Psoas muscle (tissue), 8 donors: ENCODE measurements at places on chromosomes 6 and 20.

DNA sequence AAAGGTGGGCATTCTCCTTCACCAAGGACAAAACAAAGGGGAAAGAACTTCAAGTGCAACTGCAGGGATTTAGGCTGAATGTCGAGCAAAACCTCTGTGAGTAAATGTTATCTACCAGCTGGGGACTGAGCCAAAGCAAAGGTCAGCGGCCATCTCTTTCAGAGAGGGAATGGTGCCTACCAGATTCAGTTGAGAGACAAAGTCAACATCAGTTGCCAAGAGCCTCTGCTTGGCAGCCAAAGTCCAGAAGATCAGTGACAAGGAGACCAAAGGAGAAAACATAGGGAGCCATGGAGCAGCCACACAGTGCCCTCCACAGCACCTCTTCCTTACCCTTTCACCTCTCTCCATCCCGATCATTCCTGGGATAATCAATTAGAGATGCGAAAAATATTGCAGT is 472.5 kb downstream of the KIF16B start:
- no peak for DNase-seq

DNA sequence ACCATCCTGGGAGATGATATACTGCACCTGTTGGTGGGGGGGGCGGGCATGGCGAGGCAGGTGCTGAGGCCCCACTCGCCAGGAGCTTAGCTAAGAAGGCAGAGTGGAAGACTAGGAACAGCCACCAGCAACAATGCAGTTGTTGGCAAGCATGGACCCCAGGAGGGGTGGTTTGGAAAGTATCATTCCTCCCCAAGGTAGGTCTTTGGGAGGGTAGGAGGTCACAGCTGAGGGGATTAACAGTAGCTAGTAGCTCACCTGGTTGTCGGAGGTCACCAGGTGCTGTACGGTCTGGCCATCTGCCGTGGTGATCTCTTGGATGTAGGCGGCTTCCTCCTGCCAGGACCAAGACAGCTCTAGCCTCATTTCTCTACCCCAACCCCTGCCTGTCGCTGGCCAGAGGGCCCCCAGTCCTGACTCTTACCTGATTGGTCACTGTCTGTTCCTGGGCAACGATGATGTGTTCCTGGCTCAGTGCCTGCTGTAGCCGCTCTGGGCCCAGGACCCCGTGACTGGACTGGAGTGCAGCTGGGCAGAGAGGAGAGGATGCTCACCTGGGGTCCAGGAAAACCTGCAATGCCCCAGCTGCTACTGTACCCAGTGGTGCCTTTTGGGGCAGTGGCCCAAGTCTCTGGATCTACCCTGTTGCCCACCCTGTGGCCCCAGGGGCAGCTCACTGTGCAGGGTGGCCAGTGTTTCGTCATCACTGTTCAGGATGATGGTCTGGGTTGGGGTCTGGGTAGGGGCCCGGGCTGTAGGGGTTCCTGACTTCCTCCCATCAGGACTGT is 15.3 kb downstream of the PCIF1 start:
- no peak for DNase-seq

DNA sequence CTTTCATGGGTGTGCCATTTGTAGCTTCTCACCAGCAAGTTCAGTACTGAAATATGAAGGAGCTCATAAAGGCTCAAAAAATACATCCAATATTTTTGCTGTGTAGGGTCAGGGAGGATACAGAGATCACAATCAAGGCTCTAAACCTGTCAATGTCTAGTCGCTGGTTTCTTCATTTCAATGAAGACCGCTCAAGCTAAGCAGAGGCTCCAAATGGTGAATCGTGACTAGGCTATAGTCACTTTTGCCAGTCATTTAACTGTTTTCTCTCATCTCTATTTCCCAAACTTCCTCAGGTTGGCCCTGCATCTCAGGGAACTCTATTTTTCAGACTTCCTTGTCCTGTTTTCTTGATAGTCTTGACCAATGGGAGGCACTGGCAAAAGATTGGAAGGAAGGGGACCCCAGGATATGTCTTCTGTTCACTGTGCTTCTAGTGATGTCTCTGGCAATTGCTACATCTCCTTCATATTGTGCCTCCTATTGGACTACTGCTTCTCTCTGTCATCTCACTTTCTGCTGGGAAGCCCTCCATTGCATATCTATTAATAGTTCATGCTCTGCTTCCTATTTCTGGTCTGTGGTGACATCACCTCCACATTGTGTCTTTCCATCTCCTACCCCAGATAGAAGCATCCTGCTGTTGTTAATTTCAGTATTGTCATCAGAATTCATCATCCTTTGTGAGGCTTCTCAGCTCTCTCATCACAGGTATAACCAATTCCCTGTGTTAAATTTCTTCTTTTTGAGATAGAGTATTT is 87.7 kb upstream of the FAM184A start:
- no peak for DNase-seq

DNA sequence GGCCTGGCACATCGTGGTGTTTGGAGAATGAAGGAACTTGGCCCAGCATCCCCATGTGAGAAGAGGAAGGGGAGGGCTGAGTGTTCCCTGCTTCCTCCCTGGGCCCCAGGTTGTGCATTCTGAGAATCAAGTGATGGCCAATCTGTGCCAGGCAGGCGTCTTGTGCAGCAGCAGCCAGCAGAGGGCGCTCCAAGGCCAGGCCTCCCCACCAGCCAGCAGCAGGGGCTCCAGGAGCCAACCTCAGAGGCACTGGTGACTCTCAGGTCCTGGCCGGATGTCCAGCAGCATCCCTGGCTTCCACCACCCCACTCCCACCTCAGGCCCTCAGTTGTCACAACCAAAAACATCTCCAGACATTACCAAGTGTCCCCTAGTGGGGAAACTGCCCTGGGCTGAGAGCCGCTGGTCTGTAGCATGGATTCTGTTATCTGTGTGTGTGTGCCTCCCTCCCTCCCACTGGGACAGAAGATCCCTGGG is 192.0 kb downstream of the PREX1 start:
- DNase-seq: peak; percentile 43

DNA sequence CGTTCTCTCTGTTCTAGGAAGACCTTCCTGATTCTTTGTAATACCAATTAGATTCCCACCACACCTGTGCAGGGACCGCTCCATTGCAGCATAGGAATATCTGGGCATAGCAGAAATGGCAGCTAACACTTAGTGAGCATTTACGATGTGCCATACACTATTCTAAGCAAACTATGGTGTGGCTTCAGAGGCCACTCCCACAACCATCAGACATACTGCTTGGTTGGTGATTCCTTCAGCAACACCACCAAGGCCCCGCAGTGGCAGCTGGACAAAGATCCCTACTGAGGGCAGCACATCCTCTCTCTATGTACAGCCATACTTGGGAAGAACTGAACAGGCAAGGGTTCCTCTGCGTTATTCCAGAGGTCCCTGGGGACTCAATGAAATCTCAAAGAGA is 6.2 kb downstream of the KCNK5 start:
- no peak for DNase-seq

DNA sequence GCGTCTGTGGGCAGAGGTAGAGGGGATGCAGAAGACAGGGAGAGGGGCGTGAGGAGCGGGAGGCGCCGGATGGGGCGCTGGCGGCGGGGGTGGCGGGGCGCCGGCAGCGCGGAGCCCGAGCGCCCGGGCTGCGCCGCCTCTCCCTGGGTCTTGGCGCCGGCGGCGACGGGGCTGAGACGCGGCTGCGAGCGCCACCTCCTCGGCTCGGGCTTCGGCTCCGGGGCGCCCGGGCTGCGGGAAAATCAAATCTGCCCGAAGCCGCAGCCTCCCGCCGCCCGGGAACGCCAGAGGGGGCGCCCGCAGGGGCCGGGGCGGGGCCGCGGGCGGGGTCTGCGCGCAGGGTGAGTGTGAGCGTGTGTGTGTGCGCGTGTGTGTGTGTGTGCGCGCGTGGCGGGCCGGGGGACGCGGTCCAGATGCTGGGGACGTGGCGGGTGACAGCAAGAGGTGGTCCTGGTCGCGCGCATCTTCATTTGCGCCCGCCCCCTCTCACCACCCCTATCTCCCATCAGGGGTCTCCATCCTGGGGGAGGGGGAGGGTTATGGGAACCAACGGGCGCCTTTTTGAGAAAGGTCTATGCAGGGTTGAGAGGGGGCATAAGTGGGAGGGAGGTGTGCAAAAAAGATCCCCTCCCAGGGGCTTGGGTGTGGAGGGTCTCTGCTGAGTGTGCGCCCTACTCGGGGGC is 646 bp upstream of the CPNE5 start:
- DNase-seq: peak; percentile 70

- peak; percentile 61 for DNase-seq
Measured at GRCh38 chr6:37698264-37699137, 818 bp upstream of the MDGA1 start.

DNA sequence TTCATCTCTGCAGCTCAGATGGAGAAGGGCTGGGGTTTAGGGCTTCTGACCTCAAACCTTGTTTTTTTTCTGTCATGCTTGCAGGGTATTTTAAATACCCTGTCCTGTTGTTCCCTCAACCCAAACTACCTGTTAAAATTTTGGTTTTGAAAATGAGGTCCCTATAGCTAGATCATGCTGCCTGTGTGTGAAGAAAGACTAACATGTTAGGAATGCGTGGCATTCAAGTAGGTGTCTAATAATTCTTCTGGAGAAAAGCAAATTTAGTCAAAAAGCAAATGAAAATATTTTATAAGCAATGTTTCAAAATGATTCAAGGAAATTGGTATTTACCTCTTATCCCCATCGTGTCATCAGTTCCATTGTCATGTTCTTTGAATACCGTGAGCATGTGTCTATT is 77.2 kb upstream of the C20orf144 start:
- DNase-seq: no peak

DNA sequence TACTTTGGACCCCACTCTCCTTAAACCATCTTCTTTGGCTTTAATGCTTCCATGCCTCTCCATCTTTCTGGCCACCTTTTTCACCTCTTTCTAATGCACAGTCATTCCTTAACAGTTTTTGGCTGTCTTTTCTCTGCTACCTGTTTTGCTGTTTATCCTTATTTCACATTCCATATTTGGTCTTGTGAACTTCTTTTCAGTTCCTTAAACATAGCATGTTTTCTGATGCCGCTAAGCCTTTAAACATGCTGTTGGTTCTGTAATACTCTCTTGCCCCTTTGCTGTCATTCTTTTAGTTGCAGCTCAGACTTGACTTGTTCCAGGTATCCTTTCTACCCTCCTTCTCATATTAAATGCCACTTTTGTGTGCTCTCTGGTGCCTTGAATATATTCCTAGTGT is 35.8 kb downstream of the TOP1 start:
- no peak for DNase-seq

DNA sequence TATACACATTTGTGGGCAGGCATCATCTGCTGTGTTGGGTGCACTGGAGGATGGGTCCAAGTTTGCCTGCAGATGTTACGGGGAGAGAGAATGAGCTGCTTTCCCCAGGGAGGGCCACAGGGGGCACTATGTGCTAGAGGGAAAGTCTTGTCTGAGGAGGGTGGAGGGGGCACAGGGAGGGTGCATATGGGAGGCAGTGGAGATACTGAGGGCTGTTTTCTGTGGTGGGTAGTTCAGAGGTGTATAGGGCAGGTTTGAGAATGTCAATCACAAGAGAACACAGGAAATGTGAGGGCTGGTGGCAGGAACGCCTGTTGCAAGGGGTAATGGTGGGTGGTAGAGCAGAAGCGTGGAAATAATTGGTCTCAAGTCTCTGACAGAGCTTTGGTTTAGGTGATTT is 7.7 kb upstream of the PTPRA start:
- no peak for DNase-seq

- no peak for DNase-seq
Measured at GRCh38 chr6:149383371-149383770, 16.7 kb upstream of the SUMO4 start.

GRCh38 chr6:14765106-14765505 is 480.8 kb upstream of the JARID2 start:
- DNase-seq: no peak

DNA sequence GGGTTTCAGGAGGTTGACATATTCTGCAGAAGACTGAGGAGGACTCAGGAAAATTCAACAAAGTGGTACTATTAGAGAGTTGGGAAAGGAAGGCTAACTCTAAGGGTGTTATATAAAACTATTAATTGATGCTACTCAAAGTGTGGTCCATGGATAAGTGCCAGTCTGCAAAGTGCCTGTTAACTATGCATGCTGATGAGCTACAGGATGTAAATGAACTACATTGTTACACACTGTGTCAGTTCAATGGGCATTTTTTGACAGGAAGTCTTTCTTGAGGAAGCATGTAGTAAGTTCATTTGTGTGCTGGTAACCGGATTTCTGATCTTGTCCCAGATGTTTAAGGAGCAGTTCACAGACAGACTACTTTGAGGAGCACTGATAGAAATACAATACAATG is 75.6 kb downstream of the KLHL32 start:
- DNase-seq: no peak

DNA sequence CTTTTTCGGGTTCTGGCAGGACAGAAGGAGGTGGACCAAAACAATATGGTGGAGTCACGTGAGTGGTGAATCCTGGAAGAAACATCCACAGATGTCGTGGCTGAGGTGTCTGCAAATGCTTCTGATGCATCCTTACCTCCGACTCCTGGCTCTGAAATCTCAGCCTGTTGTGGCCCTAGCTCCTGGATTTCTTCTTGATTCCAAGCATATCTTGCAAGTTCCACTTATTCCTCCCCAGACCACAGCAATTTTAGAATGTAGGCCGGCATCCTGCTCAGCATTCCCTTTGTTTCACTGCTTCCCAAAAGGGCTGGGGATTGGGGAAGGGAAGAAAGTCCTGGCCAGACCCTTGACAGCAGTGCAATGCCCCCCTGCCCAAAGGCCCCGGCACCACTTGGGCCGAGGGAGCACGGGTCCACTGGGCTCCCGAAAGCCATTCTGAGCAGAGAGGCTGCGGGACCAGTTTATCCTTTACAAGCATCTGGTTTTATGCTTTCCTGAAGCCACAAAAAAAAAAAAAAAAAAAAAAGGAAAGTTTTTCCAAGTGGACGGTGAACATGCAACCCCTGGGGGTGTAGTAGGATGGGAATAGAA is 200.9 kb upstream of the RNF24 start:
- no peak for DNase-seq

GRCh38 chr6:135149376-135149775 is 31.7 kb upstream of the MYB start:
- DNase-seq: no peak

DNA sequence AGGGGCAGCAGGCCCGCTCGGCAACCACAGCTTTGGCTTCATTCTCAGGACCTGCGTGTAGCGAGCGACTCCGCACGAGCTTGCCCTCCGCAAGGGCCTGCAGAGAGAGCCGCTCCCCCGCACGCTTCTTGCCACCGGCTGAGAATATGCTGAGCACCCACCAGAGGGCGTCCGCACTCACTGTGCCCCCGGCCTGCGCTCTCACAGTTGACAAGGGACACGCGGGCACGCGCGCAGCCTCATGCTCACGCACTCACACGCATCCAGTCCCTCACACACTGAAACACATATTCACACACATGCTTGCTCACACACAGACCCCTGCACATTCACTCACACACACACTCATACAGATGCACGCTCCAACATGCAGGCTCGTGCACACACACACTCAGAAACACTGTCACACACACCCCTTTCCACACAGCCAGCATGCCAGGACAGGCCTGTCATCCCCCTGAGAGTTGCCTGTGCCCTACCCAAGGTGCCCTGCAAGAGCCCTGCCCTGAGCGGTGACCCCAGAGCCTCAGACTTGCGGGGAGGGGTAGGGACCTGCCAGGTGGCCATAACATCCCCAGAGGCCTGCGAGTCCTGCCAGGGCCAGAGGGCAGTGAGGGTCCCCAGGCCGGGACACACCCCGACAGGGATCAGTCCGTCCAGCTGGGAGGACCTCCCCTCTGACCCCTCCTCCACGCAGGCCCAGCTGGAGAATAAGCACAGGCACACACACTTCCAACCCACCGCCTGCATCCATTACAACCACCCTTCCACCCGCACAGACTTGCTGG is 174.1 kb downstream of the BMP7 start:
- peak; percentile 50 for DNase-seq
